Karpas-422 (cell line): ENCODE measurements at places on chromosomes 4 and X.

DNA sequence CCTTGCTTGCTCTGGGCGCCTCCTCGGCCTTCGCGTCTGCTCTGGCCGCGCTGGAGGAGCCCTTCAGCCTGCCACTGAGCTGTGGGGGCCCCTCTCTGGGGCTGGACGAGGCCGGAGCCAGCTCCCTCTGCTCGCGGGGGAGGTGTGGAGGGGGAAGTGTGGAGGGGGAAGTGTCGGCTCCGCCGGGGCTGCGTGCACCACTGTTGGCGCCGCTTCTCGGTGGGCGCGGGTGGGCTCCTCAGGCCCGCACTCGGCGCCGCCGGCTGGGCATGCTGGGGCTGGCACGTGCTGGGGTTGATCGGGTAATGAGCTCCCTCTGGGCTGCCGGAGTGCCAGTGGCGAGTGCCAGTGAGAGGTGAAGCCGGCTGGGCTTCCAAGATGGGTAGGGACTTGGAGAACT, 116.7 kb downstream of the CPXCR1 start:
- no peak for DNase-seq

DNA sequence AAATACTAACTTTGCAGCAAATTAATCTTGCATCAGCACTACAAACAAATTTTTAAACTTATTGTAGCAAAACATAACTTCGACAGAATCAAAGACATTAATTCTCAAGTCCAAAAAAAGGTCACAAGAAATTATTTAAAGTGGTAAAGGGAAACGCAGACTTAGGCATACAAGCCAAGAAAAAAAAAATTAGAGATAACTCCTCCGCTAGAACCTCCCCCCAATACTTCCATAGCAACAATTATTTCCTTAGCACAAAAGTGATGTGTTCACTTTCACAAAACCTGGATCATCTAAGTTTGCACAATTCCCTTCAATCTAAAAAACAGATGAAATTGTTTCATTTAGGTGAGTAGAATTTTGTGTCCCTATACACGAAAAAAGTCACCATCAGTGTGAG, 1.1 kb downstream of the LRBA start:
- peak; percentile 73 for DNase-seq

DNA sequence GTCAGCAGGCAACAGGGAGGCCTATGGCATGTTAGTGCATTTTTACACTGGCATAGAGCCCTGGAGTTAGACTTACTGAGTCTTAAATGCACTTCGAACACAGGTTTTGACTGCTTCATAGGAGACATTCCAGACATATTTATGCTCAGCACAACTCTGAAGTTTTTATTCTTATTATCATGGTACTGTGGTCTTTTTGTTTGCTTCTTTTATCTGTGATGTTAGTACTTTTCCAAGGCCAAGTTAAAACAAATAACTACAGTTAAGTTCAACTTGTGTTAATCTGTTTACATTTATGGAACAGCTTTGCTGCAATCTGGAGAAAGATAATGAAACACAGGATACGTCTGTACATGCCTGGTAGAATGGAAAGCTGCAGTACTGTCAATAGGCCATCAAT, 76.5 kb downstream of the COL4A5 start:
- no peak for DNase-seq

DNA sequence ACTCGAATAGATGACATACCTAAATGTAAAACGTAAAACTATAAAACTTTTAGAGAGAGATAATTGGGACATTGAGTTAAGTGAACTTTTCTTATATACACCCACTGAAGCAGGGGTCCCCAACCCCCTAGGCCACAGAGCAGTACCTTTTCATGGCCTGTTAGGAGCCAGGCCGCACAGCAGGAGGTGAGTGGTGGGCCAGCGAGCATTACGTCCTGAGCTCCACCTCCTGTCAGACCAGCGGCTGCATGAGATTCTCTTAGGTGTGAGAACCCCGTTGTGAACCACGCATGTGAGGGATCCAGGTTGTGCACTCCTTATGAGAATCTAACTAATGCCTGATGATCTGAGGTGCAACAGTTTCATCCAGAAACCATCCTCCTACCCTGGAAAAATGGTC, 114.8 kb downstream of the HMX1 start:
- DNase-seq, result no peak

DNA sequence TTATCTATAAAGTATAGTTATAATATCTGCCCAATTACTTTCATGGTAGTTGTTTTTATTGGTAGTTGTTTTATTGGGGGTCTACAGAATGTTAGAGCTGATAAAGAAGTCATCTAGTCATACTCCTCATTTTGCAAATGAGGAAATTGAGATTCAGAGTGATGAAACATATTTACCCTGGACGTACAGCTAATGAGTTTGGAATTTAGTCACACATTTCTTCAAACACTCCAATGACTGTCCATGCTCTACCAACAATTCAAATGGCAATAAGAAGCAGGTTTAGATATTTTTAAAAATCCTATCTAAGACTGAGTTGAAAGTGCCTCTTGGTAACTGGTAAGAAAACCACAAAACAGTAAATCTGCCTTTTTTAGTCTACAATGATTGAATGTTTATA, 98.2 kb downstream of the MAGEC1 start:
- DNase-seq, result no peak

- no peak for DNase-seq
Measured at GRCh38 chrX:103864886-103865534, 33.0 kb upstream of the RAB9B start.

GRCh38 chrX:145865082-145865481, 47.5 kb downstream of the SLITRK2 start:
- DNase-seq, result no peak

- peak; percentile 73 for DNase-seq
Measured at GRCh38 chr4:46270986-46271596, 118.8 kb downstream of the GABRA2 start.

DNA sequence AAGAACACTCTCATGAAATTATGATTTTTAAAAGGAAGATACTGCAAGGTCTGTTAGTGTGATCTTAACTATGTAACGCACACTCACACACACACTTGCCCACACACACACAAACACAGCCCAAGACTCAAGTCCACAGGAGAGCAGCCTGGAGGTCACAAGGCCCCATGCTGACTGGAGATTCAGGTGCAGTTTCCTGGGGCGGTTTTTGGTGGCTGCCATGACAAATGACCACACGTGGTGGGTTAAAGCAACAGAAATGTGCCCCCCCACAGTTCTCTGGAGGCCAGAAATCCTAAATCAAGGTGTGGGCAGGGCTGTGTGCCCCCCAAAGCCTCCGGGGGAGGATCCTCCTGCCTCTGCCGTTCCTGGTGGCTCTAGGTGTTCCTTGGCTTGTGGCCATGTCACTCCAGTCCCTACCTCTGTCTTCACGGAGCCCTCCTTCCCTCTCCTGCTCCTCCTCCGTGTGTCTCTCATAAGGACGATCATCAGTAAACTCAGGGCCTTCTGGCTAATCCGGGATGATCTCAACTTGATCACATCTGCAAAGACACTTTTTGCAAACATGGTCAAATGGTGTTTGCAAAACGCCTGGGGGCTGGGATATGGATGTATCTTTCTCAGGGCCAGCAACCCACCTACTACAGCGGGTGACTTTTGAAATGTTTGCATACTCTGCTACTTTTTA, 9.7 kb upstream of the HTRA3 start:
- no peak for DNase-seq

- DNase-seq, result no peak
Measured at GRCh38 chr4:44120646-44121045, 328.0 kb downstream of the KCTD8 start.

GRCh38 chr4:120749445-120750151, 172.9 kb downstream of the PRDM5 start:
- peak; percentile 41 for DNase-seq

- DNase-seq, result no peak
Measured at GRCh38 chr4:104973708-104974107, 173.0 kb upstream of the TET2 start.

- DNase-seq, result no peak
Measured at GRCh38 chr4:54568184-54568583, 89.6 kb upstream of the KIT start.

DNA sequence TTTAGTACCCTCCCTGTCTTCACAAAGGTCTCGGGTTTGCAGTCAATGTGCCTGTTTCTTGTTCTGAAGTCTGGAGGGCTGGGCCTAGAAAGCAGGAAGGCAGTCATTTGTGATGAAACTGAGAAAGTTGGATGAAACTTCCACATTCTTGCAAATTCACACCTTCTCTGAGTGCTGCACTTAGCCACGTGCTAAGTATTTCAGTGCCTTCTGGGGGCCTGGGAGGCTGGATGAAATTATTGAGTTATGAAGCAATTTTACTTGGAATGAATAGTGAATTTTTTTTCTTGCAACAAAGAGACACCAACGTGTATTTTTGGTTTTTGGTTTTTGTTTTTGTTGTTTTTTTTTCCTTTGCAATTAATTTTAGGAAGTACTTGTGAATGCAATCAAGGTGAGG, 71.2 kb downstream of the MSX1 start:
- no peak for DNase-seq

DNA sequence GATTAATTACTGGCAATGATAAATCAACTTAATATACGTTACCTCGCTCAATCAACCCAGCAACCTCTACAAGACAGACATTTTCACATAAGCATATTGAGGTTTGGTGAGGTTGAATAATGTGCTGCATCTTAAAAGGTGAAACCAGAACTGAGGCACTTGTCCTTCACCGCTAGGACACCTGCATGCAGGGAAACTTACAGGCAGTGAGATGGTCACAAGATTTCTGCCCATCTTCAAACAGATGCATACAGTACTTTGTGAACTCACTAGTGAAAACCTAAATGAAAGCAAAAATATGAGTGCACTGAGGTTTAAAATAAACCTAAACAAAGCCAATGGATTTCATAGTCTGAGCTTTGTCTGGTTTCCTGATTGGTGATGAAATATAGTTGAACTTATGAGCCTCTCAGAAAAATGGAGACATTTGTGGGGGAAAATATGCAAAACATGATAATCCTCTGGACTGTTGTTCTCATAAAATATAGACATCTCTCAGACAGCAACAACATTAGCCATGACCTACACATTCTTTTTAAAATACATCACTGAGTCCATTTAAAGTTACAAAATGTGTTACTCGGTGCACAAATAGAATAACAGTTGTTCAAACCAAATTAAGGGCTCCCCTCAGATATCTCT, 20.9 kb upstream of the PRSS12 start:
- no peak for DNase-seq

GRCh38 chrX:123217077-123217476, 33.0 kb downstream of the GRIA3 start:
- DNase-seq, result no peak

DNA sequence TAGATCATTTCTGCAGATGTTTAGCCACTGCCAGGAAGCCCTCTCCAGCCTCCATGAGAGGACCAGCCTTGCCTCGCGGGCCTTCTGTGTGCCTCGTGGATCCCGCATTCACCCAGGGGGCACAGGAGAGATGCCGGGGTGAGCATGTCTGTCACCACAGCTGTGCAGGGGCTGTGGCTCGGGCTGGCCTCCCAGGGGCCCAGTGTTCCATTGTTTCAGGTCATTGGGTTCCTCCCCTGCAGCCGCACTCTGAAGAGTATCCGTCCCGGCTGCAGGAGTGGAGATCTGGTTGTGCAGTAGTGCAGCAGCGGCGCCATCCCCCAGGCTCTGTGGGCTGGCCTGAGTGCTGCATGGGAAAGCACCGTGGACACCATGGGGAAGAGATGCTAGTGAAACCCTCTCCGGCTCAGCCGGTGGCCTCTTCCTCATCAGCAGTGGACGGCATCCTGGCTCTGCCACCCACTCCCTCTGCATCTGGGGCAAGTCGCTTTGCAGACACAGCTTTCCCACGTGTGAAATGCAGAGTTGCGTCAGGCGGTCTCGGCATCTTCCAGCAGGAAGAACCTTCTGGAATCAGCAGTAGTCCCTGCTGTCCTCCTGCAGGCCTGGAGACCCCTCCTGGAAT, 29.1 kb downstream of the TBC1D14 start:
- no peak for DNase-seq

DNA sequence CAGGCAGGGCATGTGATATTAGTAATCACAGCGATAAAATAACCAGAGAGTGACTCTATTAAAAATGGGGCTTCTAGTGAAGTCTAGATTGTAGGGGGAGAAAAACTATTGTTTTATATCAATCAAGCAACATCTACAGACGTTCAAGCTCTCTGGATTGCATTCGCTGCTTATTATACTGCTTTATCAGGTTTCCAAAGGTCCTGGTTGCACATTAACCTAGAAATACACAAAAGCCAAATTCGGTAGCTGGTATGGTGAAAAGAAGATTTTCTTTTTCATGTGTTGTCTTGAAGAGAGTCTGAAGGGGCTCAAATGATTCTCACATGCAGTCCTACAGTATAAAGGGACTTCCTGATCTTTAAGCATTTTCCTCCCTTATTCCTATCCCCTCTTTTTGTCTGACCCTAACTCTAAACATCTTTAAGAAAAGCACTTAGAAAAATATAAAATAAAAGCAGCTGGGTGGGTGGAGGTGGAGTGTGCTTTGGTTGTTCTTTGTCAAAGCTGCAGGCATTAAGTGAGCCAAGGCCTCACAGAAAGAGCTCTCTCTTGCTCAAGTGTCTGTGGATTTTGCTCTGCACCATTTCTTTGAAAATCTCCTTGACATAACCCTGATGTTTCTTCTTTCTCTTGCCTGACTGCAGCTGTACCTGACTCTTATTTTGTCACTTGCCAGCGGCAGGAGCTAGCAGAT, 46.1 kb downstream of the MID1IP1 start:
- no peak for DNase-seq

GRCh38 chrX:71302461-71303213, 1.1 kb downstream of the ITGB1BP2 start:
- no peak for DNase-seq

- no peak for DNase-seq
Measured at GRCh38 chr4:143021384-143021783, 163.3 kb upstream of the USP38 start.

DNA sequence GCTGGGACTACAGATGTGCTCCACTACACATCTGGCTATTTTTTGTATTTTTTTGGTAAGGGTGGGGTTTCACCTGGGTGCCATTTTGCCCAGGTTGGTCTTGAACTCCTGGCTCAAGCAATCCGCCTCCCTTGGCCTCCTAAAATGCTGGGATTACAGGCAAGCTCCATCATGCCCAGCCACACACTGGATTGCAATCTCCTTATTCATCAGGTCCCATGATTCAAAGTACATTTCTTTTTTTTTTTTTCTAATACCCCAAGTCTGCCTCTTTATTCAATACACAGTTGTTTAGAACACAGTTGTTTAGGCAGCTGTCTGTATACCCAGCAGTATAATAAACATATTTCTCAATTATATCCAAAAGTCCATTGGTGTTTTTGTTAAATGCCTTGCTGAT, 130.3 kb upstream of the ARSJ start:
- no peak for DNase-seq

DNA sequence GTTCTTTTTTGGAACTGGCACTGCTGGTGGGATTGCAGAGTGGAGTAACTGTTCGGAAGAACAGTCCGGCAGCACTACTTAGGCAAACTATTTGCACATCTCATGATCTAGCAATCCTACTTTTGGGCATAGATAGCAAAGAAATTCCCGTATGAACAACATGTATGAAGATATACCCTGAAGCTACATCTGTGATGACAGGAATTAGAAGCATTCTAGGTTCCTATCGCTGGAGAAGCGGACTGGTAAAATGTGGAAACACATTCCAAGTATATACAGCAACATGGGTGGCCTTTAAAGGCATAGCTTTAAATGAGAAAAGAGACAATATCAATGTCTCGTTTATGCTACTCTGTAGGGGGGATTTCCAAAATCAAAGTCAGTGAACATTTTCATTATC, 3.1 kb downstream of the DCAF16 start:
- DNase-seq, result no peak
